Fibroblast of the aortic adventitia (primary cell): ENCODE measurements at places on chromosomes 11 and 22.
A peak's percentile ranks its signal among the peaks of the same experiment; 100 is the strongest.

DNA sequence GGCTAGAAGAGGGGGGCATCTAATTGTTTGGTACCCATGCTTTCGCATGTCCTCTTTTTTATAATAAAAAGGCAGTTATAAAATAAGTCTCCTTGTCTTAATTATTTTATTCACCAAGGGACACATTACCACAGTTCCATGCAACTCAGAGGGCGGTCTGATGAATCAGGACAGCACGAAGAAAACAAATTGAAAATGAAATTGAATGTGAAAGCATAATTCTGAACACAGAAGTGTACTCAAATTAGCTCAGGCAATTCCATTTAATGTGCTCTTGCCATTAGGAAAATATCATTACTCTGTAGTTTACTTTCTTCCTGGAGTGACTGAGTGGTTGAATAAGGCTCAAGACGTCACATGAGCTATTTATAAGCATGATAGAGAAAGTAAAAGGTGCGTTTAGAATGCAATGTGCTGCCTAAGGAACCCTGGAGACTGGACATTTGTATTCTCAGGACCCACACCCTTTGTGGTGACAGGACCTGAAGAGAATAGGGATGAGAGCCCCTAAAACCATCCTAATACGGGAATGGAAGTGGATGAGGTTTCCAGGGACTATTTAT, 59.6 kb downstream of the MTNR1B start:
- no peak for DNase-seq

DNA sequence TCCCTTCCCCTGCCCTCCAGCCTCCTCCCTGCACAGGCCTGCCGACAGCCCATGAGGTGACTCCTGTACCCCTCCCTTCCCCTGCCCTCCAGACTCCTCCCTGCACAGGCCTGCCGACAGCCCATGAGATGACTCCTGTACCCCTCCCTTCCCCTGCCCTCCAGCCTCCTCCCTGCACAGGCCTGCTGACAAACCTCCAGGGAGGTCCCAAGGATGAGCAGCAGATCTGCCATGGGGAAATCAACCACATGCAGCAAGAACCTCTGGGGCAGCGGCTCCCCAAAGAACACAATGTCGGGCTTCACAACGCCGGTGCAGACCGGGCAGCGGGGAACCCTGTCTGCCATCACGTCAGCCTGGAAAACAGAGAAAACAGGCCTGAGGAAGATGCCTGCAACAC, 12.3 kb downstream of the SIRT3 start:
- DNase-seq = no peak

DNA sequence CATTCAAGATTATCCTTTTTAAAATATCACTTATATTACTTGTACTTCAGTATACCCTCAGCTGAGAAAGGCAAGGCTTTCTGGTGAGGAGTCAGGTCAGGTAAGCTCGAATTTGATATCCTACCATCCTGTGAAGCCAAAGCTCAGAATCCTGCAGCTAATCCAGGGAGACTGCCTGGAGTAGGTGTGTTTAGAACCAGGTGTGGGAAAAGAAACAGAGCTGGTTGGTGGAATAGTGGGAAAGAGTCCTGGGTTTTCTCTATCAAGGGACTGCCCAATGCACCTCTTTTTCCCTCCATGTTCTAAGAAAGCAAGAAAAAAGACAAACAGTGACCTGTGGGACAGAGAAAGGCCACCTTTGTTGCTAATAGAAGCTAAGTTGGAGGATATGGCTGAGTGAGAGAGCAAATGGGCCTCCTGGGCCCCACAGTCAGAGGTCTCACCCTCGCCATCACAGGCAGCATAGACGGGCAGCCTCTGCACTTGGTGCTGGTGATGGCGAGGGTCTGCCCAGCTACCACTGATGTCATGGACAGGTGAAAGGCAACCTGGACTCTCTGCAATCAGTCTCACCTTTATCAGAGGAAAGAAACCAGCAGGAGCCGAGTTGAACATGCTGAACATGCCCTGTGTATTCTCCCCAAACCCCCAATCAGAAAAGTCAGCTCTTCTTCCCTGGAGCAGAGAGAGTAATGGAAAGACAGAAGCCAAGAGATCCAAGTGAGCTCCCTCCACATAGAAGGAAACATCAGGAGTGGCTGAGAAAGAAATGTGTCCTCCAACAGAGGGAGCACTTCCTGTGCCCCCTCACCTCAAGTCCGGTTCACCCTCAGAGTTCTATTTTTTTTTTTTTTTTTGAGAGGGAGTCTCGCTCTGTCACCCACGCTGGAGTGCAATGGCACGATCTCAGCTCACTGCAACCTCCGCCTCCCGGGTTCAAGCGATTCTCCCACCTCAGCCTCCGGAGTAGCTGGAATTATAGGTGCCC, 491.3 kb downstream of the BUD13 start:
- DNase-seq = no peak

- peak; percentile 49 for DNase-seq
Measured at GRCh38 chr11:65719871-65720210, 757 bp downstream of the RNASEH2C start.

- peak; percentile 94 for DNase-seq
Measured at GRCh38 chr22:35301372-35301874, 1.7 kb downstream of the TOM1 start.

DNA sequence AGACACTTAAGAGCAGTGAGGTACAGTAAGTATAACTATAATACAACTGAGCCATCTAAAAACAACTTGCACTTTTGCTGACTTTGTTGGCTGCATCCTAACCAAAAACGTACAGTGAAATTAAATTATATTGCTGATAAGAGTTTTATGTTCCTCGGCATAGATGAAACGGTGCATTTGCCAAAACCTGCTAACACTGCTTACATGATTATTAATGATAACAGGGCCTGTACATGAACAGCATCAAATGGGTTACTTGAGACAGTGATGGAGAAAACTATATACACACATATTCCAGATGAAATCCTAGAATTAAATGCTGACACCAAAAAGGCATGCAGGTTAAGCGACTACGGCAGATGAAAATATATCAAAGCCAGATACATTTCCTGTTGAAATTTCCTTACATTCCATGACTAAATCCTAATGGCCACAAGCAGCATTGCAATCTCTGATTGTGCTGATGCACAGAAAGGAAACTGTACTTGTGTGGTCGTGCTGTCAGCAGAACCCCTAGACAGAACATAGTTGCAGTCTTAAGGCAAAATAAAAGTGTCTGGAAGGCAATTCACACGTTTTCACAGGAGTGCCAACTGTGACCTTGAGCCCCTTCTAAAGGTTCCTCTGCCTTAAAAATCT, 143.9 kb downstream of the CADM1 start:
- DNase-seq = no peak

- no peak for DNase-seq
Measured at GRCh38 chr11:110327508-110327907, 31.1 kb upstream of the RDX start.

- no peak for DNase-seq
Measured at GRCh38 chr11:96238563-96239135, 104.3 kb downstream of the MAML2 start.

GRCh38 chr11:65429724-65430405, 7.3 kb downstream of the NEAT1 start:
- DNase-seq = peak; percentile 94

- DNase-seq = peak; percentile 25
Measured at GRCh38 chr11:133951327-133952198, 5.2 kb downstream of the IGSF9B start.

DNA sequence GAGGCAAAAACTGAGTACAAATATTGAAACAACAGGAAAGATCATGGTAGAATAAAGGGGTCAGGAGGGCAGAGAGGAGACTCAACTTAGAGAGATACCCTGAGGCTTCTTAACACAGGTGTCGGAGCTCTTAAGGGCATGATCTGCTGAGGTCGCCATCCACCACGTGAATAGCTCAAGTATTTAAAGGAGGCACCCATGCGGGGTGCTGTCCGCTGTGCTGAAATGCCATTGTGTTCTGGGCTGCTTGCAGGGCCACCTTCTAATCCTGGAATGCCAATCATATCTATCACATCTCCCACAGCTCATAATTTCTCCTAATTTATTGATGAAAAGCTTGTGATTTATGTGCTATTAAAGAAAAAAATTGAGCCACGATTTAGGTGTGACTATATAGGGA, 90.2 kb downstream of the SEZ6L start:
- no peak for DNase-seq

- DNase-seq = no peak
Measured at GRCh38 chr11:21806947-21807346, 385.9 kb upstream of the ANO5 start.
